Activated T-helper 9 cell treated with anti-CD3 and anti-CD28 coated beads, Interleukin-2, amount 50 U/mL, for 16 hours (primary cell): ENCODE measurements at places on chromosomes 6 and 20.

DNA sequence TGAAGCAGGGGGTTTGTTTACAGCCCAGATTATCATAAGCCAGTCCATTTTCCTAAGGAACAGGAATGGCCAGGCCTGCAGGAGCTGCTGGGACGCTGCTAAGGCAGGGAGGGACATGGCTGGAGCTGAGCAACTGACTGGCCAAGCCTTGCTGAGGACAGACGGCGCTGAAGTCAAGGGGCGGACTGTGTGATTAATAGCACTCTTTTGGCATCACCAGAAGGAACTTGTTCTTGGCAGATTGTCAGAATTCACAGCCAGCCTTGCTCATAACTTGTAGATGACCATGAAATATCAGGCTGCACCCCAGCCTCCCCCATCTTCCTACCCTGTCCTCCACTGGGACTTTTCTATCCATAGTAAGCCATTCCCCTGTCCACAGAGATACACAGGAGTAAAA, 218.8 kb upstream of the RNF24 start:
- DNase-seq: no peak

DNA sequence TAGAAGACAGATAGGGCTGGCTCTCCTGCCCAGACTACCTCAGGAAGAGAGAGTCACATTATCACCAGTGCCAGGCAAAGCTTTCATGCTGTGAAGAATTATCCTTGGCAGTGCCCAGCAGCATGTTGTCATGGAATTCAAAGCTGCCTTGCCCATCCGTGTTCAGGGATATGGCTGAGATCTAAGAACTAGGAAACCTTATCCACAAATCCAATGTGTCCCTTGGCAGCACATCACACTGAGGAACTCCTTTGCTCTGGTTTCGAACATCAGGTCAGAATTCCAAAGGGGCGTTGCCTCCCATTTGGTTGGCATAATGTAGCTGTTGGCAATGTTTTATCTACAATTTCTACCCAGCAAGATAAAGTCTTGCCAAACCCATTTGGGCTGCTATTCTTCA, 52.7 kb downstream of the ADGRF1 start:
- no peak for DNase-seq

DNA sequence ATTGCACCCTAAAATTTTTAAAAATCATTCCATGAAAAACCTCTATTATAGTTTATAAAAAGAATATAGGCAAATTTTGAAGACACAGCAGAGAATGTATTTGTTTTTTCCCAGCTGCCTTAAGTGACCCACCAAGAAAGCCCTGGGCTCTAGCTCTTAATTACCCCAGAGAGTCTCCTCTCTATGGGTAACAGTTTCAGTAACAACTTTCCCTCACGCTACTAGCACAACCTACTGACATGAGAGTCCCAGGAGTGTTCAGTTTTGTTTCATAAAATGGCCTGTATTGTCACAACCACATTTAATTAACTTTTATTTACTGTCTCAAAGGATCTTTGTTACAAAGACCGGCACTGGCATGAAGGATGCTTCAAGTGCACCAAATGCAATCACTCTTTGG, 41.5 kb downstream of the FHL5 start:
- no peak for DNase-seq

DNA sequence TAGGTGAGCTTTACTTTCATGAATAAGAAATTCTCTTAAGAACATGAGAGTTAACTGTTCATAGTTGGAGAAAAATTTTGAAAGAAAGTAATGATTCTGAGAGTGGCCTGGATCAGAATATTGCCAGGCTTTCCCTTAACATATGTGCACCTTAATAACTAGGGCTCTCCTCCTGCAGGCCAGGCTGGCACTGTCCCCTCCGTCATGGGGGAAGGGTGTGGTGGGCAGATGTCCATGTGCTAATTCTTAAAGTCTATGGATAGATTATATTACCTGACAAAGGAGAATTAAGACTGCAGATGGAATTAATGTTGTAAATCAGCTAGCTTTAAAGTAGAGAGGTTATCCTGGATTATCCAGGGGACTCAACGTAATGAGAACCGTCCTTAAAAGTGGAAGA, 10.9 kb upstream of the KLHL32 start:
- DNase-seq: no peak

GRCh38 chr6:22368794-22369193, 72.0 kb upstream of the PRL start:
- DNase-seq: no peak
